Stimulated activated CD4-positive, alpha-beta T cell treated with anti-CD3 and anti-CD28 coated beads, TNF-alpha, amount 100 ng/mL, for 4 hours (primary cell): ENCODE measurements at places on chromosomes 1 and 21.

DNA sequence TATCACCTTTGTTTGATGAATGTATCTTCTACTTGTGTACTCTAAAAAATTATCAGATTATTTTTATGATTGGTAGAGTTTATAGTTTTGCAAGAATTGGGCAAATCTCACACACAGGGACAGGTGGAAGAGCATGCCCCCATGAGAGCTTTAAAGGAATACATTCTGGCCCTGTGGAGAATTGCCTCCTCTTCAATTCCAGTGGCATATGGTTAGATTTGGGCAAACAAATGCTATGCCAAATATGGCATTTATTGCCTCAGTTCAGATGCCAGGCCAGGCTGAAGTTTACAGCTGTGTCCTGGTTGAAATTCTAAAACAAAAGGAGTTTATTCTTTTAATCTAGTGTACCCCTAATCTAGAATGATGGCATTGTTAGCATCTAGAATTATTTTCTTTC, 162.4 kb upstream of the CACYBP start:
- DNase-seq, result no peak

DNA sequence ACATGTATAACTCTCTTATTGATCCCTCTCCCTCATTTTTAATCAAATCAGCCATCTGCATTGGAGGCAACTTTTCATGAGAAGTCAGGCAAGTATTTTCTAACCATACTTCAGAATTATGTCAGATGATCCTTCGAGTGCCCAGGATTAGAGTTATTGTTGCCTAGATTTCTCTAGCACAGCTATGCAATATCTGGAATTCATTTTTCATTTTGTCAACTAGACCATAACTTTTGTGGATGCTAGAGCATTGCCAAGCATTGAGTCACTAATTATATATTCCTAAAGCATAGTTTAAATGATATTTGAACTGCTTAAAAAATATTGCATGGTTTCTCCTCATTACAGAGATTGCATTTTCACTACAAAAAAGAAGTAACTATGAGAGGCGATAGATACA, 21.2 kb downstream of the HFM1 start:
- no peak for DNase-seq

GRCh38 chr1:190104961-190105360, 372.7 kb downstream of the BRINP3 start:
- no peak for DNase-seq

DNA sequence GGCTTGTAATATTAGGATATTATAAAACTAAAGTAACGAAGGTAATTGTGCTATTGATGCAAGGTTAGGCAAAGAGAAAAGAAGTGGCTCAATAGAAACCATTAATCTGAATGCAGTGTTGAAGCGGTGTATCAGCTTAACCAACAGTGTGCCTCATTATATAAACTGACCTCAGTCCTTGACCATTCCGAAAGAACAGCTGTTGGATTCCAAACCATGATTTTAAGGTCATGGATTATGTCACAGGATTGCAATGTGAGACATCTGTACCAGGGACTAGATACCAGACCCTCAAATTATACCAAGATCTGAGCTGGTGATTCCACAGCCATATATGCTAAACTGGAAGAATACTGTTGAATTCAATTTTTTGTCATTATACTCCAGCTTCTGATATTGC, 134.2 kb upstream of the HP1BP3 start:
- DNase-seq, result no peak

DNA sequence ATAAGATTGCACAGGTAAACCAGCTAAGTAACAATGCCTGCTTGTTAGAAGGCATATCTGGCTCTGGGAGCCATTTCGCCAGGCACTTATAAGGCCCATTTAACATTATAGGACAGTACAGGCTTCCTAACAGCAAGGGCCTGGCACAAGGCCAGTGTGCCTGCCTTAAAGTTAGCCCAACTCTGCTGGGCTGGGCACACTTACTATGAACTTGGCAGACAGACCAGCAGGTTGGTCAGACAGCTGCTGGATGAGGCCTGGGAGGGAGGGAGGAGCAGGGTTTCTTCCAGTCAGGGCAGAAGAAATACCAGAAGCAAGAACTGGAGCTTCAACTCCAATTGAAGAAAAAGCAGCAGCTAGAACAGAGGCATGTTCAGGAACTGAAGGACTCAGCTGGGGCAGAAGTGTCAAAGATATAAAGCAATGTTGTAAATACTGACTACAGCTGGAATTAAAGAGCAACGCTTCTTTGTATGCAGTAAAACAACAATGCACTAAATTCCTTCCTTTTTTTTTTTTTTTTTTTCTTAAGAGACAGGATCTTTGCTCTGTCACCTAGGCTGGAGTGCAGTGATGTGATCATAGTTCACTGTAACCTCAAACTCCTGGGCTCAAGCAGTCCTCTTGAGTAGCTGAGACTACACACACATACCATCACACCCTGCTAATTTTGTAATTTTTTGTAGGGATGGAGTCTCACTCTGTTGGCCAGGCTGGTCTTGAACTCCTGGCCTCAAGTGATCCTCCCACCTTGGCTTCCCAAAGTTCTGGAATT, 4.9 kb downstream of the CACHD1 start:
- no peak for DNase-seq
